Activated naive CD4-positive, alpha-beta T cell treated with anti-CD3 and anti-CD28 coated beads, Interleukin-2, amount 10 ng/mL, durations not matched to agents 7 days and 5 days (primary cell): ENCODE measurements at places on chromosomes 3 and 15.
A peak's percentile ranks its signal among the peaks of the same experiment; 100 is the strongest.

DNA sequence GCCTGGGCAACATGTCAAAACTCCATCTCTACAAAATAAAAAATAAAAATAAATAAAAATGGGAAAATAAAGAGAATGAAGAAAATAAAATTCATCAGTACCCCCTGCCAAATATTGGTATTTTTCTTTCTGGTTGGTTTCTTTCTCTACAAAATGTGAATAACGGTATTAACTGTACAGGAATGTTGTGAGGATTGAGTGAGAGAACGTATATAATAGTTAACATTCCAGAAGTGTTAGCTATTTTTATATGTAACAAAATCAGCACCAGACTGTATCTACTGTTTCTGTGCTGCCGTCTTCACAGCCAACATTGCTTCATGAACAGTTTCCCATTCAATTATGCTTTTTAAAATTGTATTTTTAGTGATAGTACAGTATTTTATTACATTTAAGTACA is 25.5 kb upstream of the RNU6-1 start:
- DNase-seq = no peak

DNA sequence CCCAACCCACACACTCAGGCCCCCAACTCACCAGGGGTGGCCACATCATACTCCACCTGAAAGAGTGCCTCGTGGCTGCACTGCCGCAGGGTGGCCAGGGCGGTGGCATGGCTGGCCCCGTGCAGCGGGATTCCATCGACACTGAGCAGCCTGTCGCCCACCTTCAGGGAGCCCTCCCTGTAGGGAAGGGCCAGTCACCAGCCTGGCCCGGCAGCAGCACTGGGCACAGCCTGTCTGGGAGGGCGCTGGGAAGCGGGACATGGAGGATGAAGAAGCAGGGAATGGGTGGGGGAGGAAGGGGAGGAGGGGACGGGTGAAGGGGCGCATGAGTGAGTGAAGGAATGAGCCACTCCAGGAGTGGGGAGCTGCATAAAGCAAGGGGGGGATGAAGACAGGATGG is 18.5 kb downstream of the GRIP2 start:
- DNase-seq = no peak

- no peak for DNase-seq
Observed at GRCh38 chr3:124767264-124767663, 37.0 kb downstream of the UMPS start.

- DNase-seq = no peak
Observed at GRCh38 chr3:78919021-78919755, 848.6 kb downstream of the ROBO1 start.

GRCh38 chr3:165981318-165981717 is 144.1 kb upstream of the BCHE start:
- DNase-seq = no peak

- no peak for DNase-seq
Observed at GRCh38 chr15:69504352-69505040, 51.9 kb downstream of the RPLP1 start.

DNA sequence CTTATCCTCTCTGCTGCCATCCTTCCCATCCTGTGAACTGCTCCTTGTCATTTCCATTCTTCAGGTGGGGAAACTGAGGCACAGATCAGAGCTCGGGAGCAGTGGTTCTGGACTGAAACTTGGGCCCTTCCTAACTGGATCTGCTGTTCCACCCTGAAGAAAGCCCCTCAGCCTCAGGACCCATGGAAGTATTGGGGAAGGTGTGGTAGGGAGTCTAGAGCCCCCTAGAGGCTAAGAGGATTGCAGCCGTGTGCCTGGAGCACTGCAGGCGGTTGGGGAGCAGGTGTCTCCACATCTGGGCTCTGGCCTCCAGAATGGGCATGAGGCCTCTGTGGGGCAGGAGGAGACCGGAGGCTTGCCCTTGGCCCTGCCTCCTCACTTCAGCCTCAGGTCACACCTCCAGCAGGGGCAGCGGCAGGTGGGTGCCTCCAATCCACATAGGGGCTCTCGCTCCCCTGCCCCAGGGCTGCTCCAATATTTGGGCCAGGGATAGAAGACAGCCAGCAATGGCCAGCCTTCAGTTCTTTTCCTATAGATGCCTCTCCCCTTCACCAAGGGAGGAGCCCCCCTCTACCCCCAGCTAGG is 28.1 kb downstream of the DNAJB8 start:
- no peak for DNase-seq

DNA sequence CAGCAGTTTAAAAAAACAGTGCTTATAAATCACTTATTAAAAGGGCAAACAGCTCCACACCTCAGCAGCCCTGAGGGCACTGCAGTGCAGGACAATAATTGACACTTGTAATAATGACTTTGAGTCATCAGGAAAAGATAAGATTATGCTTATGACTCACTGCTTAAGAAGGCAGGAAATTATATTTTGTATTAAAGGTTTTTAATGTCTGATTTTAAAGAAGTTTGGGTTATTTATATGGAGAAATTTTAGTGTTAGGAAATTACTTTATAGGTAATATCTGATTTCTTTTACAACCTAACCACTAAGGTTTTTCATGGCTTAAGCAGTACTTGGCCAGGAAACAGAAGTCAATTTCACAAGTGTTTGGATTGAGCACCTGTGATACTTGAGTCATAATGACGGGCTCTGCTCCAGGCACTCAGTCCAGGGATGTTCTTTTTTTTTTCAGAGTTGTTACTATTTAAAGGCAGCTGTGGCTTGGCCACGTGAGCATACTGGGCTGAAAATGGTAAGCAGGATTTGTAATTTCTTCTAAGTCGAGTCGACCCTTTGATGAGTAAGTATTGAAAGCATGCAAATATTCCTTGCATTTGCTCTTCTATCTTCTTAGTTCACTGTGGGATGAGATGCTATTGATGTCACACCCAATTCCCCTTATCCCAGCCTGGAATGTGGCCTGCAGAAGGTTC is 21.6 kb upstream of the SLC6A20 start:
- no peak for DNase-seq

- DNase-seq = no peak
Observed at GRCh38 chr15:59315914-59316451, 56.7 kb downstream of the MYO1E start.

DNA sequence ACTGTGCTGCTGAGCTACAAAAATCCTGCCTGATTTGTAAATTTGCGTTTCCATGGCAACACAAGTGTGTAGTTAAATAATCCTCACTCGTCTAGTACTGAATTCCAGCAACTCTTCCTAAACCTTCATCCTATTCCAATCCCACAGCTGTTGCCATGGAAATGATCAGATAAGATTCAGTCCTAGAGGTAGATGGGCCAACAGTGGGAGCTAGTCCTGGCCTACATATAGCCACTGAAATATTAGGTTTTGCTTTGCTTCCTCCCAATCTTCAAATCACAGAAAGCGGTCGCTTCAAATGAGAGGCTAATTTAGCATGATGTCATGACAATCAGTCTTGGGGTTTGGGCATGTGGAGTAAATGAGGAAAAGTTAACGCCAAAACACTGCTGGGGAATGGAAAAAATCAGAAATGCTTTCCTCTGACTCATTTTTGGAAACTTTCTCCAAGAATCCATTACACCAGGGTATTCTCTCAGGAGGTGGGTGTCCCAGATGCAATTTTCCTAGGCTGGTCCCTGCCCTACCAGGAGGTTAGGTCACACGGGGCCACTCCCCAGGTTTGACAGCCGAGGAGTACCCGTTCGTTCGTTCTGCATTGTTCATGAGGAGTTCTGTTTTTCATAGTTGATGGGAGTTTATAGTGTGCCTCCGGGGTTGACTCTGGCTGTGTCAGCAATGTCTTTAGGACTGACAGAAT is 159.2 kb upstream of the SLCO3A1 start:
- DNase-seq = no peak

GRCh38 chr3:81295906-81296577 is 465.4 kb downstream of the GBE1 start:
- DNase-seq = no peak

- DNase-seq = no peak
Observed at GRCh38 chr15:78212546-78213424, 21.6 kb downstream of the ACSBG1 start.

DNA sequence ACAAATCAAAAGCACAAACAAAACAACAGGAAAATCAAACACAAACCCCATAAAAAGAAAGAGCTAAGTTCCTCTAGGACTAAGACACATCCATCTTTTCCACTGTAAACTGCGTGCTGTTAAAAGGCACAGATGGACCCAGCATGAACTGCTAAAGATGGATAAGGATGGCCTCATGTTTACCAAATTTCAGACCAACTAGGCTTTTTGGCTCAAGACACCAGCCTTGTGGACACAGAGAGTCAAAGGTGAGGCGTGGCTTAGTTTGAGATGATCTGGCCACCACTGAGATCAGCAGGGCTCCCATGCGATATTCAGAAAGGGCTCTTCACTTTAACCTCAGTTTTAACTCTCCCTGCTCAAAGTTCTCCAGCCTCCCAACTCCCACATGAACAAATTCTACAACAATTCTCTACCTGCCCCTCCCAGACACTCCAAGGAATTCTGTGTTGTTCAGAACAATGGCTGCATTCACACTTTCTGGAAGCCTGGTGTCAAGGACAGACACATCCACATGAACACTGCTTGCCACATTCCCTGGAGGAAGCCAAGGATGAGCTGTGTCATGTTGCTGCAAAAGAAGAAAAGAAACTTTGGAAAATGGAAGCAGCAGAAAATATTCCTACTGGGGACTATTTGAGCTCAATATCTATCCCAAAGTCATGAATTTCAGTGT is 198.4 kb upstream of the LRRN1 start:
- no peak for DNase-seq

GRCh38 chr3:49519296-49519695 is 35.0 kb upstream of the BSN start:
- DNase-seq = no peak

GRCh38 chr3:106789276-106789675 is 588.0 kb upstream of the CCDC54 start:
- DNase-seq = no peak

DNA sequence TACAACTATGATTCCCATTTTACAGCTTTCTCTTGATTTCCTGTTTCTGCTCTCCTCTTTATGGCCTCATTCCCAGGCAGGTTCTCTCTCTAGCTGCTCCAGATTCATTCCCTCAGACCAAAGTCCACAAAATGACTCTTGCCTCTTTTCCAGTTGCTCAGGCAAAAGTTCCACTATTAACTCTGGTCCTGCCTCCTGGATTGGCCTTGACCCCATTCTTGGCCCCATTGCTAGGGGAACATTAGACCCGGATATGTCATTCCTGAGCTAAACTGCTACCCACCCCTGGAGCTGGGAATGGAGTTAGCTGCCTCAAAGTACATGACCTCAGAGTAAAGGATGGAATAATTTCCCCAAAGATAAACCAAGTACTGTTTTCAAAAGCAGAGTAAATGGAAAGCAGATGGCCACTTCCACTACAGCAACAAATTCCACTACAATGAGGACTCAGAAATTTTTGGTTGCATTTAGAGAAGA is 73.0 kb upstream of the GAP43 start:
- no peak for DNase-seq

DNA sequence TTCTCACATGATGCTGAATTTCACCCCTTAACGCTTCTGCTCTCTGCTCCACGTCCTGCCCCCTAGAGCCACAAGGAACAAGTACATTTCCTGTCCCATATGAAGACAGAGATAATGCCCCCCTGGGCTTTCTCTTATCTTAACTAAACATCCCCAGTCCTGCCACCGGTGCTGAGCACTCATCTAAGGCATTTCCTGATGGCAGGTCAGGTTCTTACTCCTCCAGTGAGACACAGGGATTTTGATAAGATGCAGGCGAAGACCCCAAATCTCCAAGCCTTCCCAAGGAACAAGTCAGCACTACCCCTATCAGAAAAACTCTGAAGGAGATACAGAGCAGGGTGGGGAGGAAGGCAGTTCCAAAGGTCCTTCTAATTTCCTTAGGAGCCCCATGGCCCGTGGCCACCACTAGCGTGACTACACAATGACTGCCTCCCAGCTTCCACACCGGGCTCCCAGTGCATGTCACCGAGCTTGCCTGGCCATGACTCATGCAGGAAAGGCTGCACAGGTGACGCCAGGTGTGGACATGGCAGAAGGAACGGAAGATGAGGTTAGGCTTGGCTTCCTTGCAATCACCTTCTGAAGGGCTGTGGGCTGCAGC is 152.9 kb downstream of the XXYLT1 start:
- no peak for DNase-seq

DNA sequence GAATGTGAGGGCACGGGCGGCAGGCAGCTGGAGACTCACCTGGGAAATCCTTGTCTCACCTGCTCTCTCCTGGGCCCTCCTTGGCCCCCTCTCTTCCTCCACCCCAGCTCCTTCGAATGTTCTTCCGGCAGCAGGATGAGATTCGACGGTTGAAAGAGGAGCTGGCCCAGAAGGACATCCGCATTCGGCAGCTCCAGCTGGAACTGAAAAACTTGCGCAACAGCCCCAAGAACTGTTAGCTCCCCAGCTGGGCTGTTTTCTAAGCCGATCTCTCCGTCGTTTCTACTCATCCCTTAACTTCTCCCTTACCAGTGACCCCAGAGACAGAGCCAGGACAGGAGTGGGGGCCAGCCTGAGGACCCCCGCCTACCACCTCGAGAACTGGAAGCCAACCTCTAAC is 95.0 kb downstream of the ANP32A start:
- DNase-seq = no peak

- DNase-seq = peak; percentile 80
Observed at GRCh38 chr15:31328428-31328968, 1.9 kb downstream of the KLF13 start.

DNA sequence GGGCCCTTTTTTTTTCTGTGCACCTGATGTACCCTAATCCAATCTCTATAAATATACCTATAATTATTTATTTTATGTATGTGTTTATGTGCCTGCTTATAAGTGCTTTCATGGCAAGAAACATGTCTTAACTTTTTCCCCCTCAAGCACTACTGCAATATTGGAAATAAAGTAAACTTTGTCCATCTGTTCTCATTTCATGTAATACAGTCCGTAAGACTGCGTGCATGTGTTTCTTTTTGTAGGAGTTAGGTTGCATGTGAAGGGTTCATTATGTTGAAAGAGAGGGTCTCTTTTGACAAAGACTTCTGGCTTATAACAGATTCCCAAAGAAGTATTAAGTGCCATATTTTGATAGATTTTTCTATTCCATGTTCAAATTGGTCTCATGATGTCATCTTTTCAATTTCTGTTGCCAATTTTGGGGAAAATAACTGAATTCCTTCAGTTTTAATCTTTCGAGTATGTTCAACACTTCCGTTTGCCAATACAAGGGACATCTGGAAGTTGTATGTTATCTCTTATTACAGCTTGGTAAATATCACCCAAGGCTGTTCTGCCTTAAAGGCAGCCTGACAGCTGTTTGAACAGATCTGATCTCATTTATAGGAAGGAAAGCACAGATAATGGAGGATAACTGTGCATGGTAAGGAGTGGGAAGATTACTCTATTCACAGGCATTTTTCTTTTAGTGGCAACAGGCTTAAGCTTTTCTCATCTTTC is 273.1 kb upstream of the SGO1 start:
- no peak for DNase-seq

- DNase-seq = no peak
Observed at GRCh38 chr3:148992027-148992634, 791 bp downstream of the GYG1 start.

DNA sequence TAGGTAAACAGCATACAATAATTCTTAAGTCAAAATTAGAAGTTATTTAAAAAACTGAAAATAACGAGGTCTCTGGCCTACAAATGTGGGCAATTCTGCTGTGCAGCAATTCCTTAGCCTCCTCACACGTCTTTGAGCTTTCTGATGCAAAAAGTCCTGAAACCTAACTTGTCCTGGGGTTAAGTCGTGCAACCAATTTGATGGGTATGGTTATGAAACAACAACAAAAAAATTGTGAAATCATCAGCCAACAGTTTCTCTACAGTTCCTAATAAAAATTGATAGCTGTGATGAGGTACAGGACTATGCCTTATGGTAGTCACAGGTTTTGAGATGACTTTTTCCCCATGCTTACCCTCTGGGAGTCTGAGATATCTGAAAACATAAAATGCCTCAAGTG is 6.5 kb upstream of the GLB1 start:
- no peak for DNase-seq
